Cardiac fibroblast (primary cell): ENCODE measurements at places on chromosomes 7 and 10.

DNA sequence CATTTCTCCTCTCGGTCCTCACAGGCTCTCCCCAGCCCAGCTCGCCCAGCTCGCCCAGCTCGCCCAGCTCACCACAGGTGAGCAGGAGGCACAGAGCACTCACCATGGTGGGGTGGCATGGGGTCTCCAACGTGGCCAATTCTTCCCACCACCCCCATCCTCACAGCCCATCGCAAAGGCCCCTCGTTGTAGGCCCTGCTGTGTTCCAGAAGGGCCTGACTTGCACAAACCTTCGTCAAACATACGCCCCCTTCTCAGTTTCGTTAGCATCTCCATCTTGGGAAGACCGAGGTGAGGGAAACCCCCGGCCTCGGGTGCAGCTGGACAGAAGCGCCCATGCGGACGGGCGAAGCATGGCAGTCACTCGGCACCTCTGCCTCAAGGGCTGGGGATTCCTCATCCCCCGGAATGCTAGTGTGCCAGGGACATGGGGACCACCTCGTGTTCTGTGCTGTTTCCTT, 304.6 kb downstream of the TNS3 start:
- DNase-seq, result no peak

GRCh38 chr10:126538439-126539135, 131.9 kb downstream of the C10orf90 start:
- no peak for DNase-seq

DNA sequence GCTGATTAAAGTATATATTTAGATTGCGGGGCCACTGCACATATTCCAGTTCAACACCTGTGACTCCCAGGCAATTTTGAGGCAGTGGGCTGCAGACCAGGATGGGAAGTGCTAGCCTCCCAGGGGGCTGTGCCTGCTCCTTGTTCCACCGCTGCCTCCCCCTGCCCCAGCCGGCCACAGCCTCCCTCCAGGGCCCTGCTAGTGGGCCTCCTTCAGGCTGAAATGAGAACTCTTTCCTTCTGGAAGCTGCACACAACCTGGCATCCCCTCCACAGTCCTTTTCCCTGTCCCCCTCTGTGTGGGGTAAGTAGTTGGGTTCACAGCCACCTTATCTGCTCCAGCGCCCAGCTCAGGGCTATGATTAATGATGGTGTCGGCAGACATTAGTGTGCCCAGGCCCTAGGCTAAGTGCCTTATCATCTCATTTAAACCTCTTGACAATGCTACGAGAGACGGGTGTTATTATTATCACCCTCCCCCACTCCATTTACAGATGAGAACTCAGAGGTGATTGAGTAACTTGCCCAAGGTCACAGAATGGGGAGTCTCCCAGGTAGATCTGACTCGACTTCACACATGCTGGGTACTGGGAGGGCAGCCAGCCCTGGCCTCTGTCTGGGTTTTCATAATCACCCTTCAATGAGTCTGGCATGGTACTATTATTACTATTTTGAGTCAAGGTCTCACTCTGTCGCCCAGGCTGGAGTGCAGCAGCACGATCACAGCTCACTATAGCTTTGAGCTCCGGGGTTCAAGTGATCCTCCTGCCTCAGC, 10.8 kb upstream of the SFRP5 start:
- DNase-seq, result no peak

- DNase-seq, result peak; percentile 64
These were observed 652 bp downstream of the ATOH7 start for GRCh38 chr10:68231106-68231816.

GRCh38 chr10:120975072-120975867, 124.1 kb downstream of the WDR11 start:
- DNase-seq, result no peak
